Cerebellum (tissue), 4 donors: ENCODE measurements at places on chromosomes 2 and 18. TPM values are rescaled to one million over a fixed set of nuclear protein-coding genes. Genes with fewer than 3 reads are reported as not detected.

The SP140L gene
- total RNA-seq = 1.3 TPM

The RPS27A gene
- total RNA-seq = 466 TPM

The ARMC9 gene
- 27.7 TPM for total RNA-seq

The FAM117B gene
- total RNA-seq = 29.9 TPM

The LYG2 gene
- not detected for total RNA-seq

The TEX51 gene
- total RNA-seq = not detected

The PROKR1 gene
- 2.7 TPM for total RNA-seq

The PTPN2 gene
- total RNA-seq = 30.7 TPM
